Activated T-helper 1 cell treated with anti-CD3 and anti-CD28 coated beads, Interleukin-2, amount 50 U/mL, for 16 hours (primary cell): ENCODE measurements at places on chromosomes 5 and 9.

DNA sequence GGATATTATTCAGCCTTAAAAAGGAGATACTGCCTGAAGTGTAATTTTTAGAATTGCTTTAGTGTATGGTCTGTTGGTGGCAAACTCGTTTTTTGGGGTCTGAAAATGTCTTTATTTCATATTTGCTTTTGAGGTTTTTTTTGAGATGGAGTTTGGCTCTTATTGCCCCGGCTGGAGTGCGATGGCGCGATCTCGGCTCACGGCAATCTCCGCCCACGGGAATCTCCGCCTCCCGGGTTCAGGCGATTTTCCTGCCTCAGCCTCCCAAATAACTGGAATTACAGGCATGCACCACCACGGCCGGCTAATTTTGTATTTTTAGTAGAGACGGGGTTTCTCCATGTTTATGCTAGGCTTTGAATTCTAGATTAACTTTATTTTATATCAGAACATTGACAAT lies 20.2 kb upstream of the PCDHB1 start:
- no peak for DNase-seq

GRCh38 chr5:179375236-179375685 lies 30.0 kb upstream of the ADAMTS2 start:
- no peak for DNase-seq

- no peak for DNase-seq
Measured at GRCh38 chr9:69578026-69578425, 94.1 kb downstream of the APBA1 start.

GRCh38 chr5:154850255-154851062 lies at the start of gene FAXDC2:
TSS of gene FAXDC2 (minus strand) at chr5:154850603. CDS start at chr5:154838178, 12,425 bp downstream.
- no peak for DNase-seq

DNA sequence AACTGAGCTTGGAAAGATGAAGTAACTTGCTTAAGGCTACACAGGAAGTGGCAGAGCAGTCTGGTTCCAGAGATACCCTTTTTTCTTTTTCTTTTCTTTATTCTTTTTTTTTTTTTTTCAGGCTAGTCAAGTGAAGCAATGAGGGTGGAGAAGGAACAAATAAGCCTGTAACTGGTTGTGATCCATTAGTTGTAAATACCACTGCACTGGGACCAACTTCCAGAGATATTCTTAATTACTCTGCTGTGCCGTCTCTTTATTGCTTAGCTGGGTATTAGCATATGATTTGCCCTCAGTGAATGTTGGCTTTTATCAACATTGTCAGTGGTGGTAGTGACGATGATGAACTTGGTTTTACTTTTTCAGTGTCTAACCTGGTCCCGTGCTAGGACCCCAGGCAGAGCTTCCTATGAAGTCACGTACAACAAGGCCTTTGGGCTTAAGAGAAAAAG lies 26.7 kb downstream of the LNPEP start:
- no peak for DNase-seq

DNA sequence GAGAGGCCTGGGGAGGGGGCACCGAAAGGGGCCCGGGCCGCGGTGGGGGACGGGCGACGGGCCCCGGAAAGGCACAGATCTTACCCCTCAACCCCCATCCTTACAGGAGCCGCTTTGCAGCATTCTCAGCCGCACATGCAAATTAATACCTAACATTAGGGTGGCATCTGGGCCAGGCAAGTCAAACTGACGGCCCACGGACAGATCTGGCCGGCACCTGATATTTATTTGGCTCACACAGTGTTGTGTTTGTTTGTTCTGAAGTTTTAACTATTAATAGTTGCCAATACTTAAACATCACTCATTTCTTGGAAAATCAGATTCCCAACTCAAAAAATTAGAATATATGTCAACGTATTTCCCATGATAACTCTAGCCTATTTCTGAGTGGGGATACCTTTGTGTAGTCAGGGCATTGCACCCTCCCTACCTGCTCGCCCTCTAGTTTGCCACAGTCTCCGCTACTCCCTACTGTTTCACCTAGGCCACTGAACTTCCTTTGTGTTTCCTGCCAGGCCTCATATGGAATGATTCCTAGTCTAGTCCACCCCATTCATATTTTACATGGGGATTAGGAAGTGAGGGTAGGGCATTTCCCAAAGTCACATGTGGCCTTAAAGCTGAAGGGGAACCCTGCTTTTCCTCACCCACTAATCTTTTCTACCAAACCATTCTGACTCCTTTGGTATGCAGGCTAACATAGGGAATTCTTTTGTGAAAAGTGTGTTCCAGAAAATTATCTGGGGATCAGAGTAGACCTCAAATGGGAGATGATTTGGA lies 71.9 kb upstream of the LARP1 start:
- no peak for DNase-seq

- DNase-seq, result no peak
Measured at GRCh38 chr9:128409978-128410377, 10.7 kb upstream of the CERCAM start.

DNA sequence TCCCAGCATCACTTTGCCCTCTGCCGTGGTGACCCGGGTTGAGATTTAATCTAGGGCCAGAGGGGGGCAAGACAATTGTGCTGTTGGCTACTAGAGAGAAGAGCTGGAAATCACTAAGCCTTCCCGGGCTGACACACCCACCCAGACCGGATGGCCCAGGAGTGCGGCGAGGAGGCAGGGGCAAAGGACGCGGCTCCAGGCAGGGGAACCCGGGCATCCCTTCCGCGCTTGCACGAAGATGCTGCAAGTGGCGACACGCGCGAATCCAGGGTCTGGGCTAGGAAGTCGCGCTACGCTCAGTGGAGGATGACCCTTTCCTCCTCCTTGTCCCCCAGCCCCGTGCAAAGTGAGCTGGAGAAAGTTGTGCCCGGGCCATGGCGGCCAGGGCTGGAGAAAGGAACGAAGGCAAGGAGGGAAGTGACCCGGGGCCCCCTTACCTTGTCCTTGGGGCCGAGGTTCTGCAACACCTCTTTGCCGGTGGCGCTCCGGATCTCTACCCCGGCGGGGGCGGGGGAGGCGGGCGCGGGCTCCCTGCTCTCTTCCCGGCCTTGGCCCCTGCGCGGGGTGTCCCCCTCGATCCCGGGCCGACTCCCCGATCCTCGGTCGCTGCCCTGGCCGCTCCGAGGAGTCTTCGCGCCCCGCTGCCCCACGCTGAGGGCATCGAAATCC lies 693 bp downstream of the DPYSL3 start:
- DNase-seq, result no peak

- no peak for DNase-seq
Measured at GRCh38 chr9:73806876-73807275, 655.2 kb downstream of the ANXA1 start.

DNA sequence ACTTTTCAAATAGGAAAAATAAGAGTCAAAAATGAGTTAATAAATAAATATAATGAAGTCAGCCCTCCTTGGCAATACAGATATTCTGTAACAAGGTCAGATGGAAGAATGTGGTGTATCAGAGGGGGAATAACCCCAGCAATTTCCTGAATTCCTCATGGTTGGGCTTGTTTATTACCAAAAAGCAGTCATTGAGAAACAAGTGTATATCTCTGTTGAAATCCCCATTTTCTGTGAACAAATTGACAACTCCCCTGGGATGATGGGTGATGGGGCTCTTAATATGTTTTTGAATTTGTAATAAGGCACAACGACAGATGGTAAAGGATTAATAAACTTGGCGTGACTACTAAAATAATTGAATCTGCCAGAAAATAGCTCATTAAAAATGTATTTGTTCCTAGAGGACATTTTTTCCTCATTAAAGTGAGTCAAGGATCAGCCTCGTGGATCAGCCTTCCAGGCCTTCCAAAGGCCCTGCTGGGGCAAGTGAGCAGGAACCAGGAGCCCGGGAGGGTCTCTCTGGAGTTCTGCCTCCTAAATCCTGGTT lies 34.2 kb downstream of the THBS4 start:
- DNase-seq, result no peak

- no peak for DNase-seq
Measured at GRCh38 chr5:54294097-54294667, 16.2 kb downstream of the ARL15 start.

DNA sequence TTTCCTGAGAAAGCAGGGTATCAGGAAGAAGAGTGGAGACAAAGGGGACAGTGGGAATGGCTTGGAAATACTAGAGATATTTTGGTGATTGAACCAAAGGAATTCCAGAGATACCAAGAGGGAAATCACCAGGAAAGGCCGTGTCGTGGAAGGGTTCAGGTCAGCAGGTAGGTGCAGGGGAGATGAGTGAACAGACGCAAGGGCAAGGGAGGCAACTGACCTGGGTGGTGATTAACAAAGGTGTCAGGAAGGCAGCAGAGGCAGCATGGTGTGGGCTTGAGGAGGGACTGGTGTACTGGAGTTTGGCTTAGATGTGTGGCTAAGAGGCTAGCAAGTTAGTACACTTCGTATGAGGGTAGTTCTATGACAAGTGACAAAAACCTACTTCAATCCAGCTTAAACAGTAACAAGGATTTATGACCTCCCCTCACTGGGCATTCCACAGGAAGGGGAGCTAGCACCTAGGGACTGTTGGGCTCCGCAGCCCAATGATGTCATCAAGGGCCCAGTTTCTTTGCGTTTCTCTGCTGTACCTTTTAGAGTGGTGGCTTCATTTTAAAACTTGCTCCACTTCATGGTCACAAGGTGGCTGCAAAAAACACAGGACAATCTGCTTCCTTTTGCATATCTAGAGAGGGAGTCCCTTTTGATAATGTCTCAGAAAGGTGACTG lies 37.0 kb downstream of the INIP start:
- DNase-seq, result no peak

DNA sequence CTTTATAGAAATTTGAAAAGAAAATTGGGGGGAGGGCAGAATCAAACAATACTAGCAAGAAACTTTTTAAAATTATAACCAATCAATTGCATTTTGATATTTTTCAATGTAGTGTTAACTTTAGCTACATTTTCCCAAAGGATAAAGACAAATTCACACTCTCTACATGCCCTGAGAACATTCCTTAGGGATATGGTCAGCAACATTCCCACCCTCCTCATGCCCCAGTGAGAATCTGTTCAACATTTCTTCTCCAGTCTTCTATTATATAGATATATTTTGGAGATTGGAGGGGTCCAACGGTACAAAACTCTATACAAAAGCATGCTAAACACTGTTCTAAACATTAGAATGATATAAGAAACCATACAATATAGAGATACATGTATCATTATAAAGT lies 11.6 kb upstream of the PRR16 start:
- DNase-seq, result no peak

DNA sequence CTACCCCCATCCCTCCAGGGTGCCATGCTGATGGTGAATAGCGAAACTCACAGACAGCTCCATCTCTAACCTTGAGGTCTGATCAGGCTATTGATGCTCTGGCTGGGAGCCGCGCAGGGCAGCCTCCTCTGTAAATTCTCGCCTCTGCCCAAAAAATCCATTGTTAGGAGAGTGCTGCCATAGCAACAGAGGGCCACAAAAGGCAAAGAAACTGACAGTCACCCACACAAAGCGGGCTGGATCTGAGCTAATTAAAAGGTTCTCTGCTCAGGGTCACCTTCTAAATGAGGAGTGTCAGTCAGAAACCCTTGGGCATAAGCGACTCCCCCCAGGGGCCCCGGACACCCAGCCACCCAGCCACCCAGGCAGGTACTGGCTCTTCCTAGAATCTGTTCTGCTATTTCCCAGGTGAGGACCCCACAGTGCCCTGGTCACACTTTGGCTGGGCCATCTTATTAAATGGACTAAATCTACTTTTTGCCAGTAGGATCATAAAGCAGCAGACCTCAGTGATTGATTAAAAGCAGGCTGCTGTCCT lies 126.7 kb downstream of the MED10 start:
- no peak for DNase-seq

DNA sequence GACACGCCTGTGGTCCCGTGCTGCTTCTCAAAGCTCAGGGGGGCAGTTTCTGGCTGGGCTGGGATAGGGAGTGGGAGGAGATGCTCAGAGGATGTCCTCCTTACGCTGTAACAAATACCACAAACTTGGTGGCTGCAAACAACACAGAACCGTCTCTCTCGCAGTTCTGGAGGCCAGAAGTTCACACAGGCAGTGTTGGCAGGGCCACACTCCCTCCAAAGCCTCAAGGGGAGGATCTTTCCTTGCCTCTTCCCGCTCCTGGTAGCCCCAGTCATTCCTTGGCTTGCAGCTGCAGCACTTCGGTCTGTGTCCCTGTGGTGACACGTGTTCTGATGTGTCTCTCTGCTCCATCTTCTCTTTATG lies 10.4 kb upstream of the ORM1 start:
- no peak for DNase-seq

DNA sequence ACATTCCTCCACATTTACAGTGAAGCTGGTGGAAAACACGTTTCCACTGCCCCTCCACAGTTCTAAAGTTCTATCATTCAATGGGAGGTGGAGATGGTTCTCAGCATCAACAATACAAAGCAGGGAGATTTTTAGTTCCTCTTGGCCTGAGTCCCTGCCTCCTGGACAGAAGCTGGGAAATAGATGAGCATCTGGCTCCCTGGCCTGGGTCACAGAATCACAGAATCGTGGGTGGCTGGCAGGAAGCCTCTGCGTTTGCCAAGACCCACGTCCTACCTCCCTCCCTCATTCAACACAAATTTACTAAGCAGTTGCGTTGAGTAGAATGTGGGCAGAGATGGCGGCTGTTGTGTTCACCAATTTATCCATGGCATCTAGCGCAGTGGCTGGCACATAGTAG lies 5.2 kb upstream of the PPARGC1B start:
- no peak for DNase-seq

- DNase-seq, result no peak
Measured at GRCh38 chr5:61806491-61807020, 474.5 kb downstream of the ZSWIM6 start.

GRCh38 chr5:77743181-77743580 lies 33.0 kb downstream of the TBCA start:
- no peak for DNase-seq

DNA sequence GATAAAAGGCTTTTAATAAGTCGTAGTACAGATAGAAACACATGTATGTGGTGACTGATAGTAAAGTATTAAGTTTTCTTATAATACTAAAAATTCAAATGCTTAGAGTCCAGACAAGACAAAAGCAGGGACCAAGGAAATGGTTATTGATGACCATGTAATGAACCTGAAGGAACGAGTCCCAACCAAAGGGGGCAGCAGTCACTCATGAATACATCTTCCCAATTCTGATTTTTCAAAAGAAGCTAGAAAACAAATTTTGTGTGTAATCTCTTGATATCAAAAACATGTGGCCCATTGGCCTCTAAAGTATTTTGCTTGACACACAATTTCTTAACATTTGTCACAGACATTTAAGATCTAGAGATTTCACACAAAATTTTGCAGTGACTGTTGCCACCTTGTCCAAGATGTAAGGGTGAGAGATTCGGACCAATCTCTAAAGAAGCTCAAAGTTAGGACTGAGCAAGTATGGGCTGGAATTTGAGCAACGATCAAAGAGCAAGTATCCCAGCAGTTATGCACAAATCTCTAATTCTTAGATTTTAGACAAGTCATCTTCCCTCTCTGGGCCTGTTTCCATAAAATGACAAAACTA lies 66.8 kb downstream of the ARL15 start:
- no peak for DNase-seq

- DNase-seq, result no peak
Measured at GRCh38 chr5:157059093-157059539, at the start of gene HAVCR1. TSS of gene HAVCR1 (minus strand) at chr5:157059116. CDS start at chr5:157057943, 1,173 bp downstream.

DNA sequence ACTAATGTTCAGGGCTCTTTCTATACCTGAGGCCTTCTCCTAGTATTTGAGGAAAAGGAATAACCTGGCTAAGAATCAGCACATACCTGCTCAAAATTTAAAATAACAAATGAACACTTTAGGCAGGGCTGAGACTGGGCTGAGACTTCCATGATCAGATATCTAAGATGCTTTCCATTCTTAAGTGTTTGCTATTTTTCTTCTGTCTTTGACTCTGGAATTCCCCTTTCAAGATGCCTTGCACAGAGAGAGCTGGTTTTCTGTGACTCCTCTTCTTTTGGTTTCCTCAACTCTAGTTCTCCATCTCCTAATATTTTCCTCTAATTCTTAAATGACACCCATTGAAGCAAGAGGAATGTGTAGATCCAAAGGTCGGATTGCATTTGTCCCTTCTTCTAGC lies 61.1 kb downstream of the DPYSL3 start:
- DNase-seq, result no peak
